ENCODE measurements at places on chromosomes 1 and 21.
A peak's percentile ranks its signal among the peaks of the same experiment; 100 is the strongest.

DNA sequence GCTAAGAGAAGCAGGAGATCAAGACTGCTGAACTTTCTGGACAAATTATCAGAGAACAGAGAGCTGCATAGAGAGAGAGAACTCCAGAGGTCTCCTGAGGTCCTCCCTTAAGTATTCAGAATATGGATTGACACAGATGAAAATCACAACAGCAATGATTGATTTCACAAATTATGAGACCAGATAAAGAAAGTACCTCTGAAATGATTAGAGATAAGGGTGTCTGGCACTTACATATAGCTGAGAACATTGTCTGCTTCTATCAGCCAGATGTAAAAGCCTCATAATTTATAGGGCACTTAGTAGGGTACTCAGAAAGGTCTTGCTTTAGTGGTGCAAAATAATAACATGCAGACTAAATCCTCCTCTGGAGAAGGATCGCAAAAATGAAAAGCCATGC, 1301.8 kb downstream of the BRINP3 start:
- DNase-seq: no peak

DNA sequence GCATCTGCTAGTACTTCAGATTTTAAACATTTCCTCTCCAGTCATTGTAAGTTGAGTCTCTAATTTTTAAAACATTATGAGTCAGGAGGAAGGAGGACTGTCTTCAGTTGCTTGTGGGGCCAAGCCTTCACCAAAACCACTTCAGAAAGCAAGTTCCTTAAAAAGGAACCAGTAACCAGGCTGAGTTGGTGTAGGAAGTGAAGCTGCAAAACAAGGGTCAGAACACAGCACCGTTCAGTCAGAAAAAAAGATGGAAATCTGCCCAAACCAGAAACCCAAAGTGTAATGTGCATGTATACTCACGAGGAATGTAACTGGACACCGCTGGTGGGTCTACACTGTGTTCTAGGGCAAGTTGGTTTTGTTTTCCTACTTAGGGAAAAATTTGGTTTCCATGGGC, 402.1 kb downstream of the SETD4 start:
- peak; percentile 64 for DNase-seq

GRCh38 chr1:125064481-125064880, 3879.7 kb downstream of the SRGAP2C start:
- no peak for DNase-seq

GRCh38 chr1:94622757-94623156, 81.2 kb upstream of the F3 start:
- DNase-seq: no peak

GRCh38 chr1:38123356-38124135, 77.0 kb upstream of the POU3F1 start:
- no peak for DNase-seq

- no peak for DNase-seq
These were observed 530.5 kb downstream of the PTBP2 start for GRCh38 chr1:97252076-97252475.

DNA sequence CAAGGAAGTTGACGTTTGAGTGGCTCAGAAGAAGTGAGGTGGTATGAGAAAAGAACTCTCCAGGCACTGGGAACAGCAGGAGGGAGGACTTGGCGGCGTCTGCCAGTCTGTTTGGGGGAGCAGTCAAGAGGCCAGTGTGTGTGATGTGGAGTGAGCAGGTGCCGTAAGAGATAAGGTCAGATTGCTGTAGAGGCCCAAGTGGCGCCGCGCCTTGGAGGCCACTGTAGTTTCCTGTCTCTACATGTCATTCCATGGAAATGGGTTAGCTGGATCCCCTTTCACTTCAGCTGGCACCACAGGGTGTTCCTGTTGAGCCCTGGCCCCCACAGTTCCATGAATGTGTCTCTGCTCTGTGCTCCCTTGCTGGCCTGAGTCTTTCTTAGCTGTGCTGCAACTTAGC, 35.5 kb upstream of the PTPRF start:
- DNase-seq: no peak

DNA sequence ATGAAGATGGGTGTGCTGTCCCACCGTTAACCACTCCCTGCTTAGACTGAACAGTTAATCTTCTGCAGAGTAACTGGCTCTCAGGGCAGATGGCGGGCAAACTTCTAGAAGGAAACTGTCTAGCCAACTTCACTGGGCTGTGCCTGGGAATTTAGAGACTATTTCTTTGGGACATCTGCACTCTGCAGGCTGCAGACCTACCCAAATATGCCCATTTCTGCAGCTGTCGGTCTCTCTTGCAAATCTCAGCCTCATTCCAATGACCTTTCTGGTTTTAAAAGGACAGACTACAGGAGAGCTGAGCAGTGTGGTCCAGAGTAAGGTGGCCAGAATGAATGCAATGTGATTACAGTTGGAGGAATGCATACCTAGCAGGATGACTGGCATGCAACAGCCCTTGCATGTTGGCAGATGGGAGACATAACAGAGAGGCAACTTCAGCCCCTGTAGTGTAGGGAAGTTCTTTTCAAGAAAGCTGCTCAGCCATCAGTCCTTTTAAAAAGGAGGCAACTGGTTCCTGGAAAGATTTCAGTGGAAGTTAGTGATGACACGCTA, 26.3 kb upstream of the IL20 start:
- no peak for DNase-seq

GRCh38 chr1:33823401-33823800, 40.5 kb upstream of the HMGB4 start:
- DNase-seq: no peak

GRCh38 chr1:165356876-165357275, 361 bp upstream of the LMX1A start:
- DNase-seq: no peak

- DNase-seq: no peak
These were observed 19.5 kb downstream of the TSPAN2 start for GRCh38 chr1:115069659-115070308.
